ENCODE measurements at places on chromosomes 7 and 10. TPM values are rescaled to one million over a fixed set of nuclear protein-coding genes. Genes with fewer than 3 reads are reported as not detected.

Gene ANKRD26
- total RNA-seq, result 14.6 TPM

DNA sequence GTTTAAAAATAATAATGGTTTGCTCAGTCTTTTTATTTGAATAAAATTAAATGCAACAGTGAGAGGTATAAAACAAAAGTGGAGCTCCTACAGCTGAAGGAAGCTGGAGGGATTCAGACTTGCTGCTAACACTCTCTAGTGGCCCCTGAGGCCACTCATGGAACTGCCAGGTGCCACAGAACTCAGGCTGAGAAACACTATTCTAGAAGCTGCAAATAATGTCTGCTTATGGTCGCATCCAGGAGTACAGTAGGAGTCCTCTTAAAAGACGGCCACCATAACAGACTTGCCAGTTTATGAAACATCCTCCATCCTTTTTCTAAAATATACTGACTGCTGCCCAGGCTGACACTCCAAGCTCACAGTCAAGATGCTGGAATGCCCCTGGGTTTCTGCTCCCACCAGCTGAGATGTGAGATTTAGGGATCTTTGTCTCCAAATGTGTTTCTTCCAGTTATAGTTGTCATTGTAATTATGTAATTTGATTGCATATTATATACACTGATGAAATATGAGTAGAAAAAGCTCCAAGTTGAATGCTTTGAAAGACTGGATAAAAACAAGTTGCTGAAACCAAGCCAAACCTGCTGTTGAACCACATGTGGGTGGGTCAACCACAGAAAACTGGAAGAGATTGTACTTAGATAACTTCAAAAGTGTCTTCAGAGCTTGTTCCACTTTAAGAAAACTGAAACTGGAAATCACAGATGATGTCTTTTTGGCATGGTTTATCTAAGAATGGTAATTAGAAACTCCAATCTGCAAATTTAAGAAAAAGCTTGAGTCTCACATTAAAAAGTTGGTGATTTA is 213.7 kb upstream of the AOAH start:
- DNase-seq, result no peak

Gene IQUB
- 0.69 TPM for total RNA-seq

DNA sequence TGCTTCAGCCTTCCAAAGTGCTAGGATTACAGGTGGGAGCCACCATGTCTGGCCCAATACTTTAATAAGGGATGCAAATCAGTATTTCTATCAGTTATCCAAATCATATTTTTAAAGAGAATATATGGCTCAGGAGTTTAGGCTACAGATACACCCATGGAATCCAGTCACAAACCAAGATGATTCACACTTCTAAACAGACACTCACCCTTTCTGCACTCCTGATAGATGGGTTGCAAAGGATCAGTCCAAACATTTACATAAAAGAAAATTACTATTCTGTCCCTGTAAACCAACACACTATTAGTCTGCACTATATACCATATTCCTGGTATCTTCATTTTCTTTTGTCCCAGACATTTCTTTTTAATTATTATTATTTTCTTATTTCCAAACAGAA is 2.2 kb downstream of the MORN4 start:
- no peak for DNase-seq

- no peak for DNase-seq
Measured at GRCh38 chr10:99540306-99540656, 7.5 kb downstream of the NKX2-3 start.

- DNase-seq, result no peak
Measured at GRCh38 chr7:39540320-39540719, 25.9 kb upstream of the YAE1 start.

Gene LMOD2
- not detected for total RNA-seq

GRCh38 chr10:75648351-75648750 is 216.9 kb downstream of the LRMDA start:
- DNase-seq, result peak; percentile 23

Gene FZD8
- 8.9 TPM for total RNA-seq

- no peak for DNase-seq
Measured at GRCh38 chr7:15557686-15558085, 4.1 kb downstream of the AGMO start.

Gene ABCB1
- total RNA-seq, result 60.6 TPM
